ENCODE measurements at places on chromosomes 4 and X.

DNA sequence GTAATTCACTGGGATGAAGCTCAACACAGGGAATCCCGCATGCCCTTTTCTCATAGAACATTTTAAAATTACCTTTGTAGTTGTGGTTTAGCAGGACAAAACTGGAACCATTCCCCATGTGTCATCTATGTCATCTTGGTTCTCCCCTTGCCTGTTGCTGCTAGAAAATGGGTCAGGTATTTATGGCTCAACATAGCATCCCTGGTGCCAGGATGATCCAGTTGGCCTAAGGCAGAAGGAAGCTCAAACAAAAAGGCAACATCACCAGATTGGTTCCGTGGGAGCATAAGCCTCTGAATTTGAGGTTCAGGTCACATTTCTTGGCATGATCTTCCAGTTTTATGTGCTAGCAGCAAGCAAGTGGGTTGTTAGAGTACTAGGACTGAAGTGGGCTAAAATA, 552.6 kb upstream of the BOD1L1 start:
- DNase-seq, result no peak

GRCh38 chrX:5748586-5749150, 480.0 kb downstream of the NLGN4X start:
- no peak for DNase-seq

DNA sequence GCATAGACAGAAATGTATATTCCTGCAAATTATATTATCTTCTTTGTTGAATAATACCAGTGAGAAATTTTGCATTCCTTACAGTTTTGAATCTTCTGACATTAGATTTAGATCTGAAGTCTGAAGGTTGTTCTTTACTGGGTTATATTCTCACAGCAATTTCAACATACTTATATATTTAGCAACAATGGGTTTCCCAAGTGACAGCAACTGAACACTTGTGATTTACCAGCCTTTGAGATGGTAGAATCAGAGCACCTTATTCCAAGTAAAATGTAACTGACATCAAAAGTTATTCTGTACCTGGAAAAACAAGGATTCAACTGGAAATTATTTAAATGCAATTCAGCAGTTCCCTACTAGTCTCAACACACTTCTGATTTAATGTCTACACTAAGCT, 66.0 kb downstream of the RELL1 start:
- DNase-seq, result no peak

DNA sequence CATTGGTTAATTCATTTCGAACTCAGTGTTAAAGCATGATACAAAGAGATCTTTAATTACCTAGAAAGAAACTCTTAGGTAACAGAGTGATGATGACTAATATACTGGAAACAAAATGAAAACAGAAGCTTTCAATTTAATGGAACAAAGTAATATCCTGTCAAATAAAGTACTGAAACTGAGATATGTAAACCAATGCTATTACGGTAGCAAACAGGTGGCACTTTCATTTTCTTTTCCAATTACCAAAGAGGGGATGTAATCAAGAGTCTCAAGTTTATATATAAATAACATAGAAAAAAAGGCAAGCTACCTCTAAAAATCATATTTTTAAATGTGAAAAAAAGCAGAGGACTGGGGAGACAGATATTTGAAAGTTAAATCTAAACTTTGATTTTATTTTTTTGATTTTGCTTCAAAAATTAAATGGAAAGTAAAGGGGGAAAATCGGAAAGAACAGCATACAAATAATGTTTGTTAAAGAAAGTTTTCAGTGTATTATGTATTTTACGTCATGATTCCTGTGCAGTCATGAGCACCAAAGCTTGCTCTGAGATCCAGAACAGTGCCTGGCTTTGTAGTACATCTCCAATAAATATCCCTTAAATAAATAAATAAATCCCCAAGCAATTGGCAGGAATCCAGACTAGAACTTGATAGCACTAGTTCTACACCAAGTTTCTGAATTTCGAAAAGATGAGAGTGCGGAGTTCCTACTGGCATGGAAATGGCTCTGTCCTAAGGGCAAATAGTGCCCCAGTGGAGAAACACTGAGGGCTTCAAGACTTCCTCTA, 25.0 kb upstream of the RAPGEF2 start:
- no peak for DNase-seq

DNA sequence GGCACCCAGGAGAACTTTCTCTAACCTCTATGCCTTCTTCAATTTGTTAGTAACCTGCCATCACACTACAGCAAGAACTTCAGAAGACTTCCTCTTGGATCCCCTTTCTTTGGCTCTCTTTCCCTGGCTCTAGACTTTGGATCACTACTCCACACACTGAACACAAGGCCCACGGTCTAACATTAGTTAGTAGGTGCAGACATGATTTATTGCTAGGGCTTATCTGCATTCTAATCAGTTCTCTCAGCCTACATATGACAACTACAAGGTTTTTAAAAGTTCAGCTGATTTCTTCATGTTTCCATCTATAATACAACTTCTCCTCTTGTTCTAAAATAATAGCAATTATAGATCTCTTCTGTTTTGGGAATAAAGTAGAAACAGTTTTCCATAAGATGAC, 209.1 kb upstream of the ANXA10 start:
- no peak for DNase-seq

DNA sequence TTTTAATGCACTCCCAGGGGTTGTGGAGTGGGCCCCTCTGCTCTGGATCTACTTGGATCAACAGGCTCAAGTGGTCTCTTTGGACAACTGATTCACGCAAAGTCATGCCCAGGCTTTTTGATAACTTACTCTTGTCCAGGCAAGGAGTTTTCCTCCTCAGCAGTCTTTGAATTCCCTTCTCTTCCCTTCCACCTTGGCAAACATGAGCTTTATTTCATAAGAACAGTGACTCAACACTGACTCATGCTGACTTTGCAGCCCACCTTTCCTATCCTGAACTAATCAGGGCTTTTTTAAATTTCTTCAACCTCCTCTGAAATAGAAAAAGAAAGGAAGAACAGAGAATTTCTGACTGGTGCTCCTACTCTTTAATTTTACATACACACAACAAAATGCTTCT, 132.1 kb upstream of the LDB2 start:
- no peak for DNase-seq

DNA sequence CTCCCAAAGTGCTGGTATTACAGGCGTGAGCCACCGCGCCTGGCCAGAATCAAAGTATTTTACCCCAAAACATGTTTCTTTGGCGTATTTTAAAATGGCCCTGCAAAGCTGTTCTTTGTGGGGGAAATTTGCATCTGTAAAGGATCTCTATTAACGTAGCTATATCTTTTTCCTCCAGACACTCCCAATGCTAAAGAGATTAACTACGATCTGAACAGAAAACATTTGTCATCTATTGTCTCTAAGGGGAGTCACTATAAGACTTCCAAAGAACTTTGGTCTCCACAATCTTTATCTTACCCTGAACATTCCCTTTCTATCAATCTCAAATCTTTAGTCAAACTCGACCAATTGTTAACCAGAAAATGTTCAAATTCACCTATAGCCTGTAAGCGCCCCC, 19.1 kb upstream of the PDS5A start:
- no peak for DNase-seq

Measured in thoracic aorta (tissue), 2 donors.